ENCODE measurements at places on chromosomes 6 and 20. TPM values are rescaled to one million over a fixed set of nuclear protein-coding genes. Genes with fewer than 3 reads are reported as not detected.

DNA sequence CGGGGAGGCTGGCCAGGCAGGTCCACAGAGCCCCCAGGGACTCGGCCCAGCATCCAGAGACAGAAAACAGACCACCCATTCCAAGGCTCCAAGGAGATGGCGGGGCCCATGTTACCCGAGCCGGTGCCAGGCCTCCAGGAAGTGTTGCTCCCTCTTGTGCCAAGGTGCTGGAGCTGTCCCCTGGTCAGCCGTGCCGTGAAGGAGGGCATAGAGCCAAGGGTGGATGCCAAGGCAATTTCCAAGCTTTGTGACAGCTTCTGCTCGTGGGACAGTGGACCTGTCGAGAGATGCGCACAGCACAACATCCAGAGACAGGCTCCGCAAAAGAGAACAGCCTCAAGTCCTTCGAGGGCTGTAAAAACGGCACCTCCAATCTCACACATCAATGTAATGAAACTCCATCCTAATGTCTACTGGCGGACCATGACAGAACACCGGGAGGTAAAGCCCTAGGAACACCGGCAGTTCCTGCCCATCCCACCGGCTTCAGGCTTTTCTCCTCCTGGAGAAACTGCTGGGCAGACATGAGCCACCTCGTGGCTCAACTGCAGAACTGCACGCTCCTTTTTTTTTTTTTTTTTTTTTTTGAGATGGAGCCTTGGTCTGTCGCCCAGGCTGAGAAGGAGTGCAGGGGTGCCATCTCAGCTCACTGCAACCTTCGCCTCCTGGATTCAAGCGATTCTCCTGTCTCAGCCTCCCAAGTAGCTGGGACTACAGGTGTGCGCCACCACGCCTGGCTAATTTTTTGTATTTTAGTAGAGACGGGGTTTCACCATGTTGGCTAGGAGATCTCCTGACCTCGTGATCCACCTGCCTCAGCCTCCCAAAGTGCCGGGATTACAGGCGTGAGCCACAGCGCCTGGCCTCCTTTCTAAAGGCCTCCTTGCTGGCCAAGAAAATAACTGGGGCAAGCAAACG, 30.9 kb upstream of the AVP start:
- DNase-seq: peak; percentile 46

GRCh38 chr6:118708744-118709143, 57.4 kb upstream of the CEP85L start:
- DNase-seq: no peak

GRCh38 chr6:27161603-27161945, 85.9 kb upstream of the PRSS16 start:
- DNase-seq: no peak

KCNK16 gene
- not detected for total RNA-seq
